Neural progenitor cell (in vitro differentiated cells): ENCODE measurements at places on chromosomes 1 and 21. TPM values are rescaled to one million over a fixed set of nuclear protein-coding genes. Genes with fewer than 3 reads are reported as not detected.

DNA sequence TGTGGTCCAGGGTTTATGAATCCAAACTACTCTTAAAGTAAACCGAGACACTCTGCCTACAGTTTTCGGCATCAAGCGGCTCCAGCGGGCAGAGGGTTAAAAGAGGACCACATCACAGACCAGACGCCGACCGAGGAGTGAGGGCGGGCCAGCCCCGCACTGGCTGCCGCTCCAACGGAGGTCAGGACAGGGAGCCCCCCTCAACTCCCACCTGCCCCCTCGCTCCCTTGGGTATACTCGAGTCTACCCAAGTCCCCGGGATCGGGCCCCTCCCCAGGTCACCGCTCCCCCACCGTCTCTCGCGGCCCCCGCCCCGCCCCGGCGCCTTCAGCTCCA, 312 bp downstream of the ARNT start:
- no peak for DNase-seq
- peak overlapping the region; percentile 89 for H3K4me3 ChIP-seq
- H3K27ac ChIP-seq = peak overlapping the region; percentile 87
- H3K4me1 ChIP-seq = peaks cover 12% of the 10 kb centered on the region
- no peaks in the 10 kb centered on the region for H3K36me3 ChIP-seq

TNNT2 gene
- total RNA-seq = 3.1 and 13.2 TPM in 2 replicates

- H3K27ac ChIP-seq = no peak overlapping the region
- H3K36me3 ChIP-seq = no peaks in the 10 kb centered on the region
- no peak overlapping the region for H3K4me3 ChIP-seq
- no peaks in the 10 kb centered on the region for H3K27me3 ChIP-seq
- peaks cover 9% of the 10 kb centered on the region for H3K4me1 ChIP-seq
Observed at GRCh38 chr1:44827197-44828002, 15.7 kb downstream of the PTCH2 start.

DNA sequence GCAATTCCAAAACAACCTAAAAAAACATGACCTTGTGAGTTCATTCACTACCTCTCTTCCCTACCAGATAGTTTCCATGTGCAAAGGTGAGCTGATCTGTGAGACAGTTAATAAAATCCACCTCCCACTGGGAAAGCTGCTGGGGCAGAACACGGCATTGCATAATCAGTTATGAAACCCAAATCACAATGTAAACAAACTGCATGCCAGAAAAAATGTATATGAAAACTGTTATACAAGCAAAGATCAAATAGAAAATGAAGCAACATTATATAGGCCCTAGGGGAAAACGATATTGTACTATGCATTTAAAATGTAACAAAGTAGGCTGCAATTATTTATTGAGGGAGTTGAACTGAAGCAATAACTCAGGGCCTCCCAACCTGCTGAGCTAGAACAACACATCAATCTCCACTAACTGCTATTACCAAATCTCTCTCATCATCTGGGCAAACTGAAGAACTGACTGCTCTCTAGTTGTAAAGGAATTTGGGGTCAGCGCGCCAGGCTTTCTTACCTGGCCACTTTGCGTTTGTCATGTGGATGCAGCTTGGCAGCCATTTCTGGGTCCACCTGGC, 31.0 kb downstream of the TRIT1 start:
- H3K36me3 ChIP-seq = no peaks in the 10 kb centered on the region
- H3K27me3 ChIP-seq = no peaks in the 10 kb centered on the region
- DNase-seq = no peak
- H3K4me1 ChIP-seq = no peaks in the 10 kb centered on the region

DNA sequence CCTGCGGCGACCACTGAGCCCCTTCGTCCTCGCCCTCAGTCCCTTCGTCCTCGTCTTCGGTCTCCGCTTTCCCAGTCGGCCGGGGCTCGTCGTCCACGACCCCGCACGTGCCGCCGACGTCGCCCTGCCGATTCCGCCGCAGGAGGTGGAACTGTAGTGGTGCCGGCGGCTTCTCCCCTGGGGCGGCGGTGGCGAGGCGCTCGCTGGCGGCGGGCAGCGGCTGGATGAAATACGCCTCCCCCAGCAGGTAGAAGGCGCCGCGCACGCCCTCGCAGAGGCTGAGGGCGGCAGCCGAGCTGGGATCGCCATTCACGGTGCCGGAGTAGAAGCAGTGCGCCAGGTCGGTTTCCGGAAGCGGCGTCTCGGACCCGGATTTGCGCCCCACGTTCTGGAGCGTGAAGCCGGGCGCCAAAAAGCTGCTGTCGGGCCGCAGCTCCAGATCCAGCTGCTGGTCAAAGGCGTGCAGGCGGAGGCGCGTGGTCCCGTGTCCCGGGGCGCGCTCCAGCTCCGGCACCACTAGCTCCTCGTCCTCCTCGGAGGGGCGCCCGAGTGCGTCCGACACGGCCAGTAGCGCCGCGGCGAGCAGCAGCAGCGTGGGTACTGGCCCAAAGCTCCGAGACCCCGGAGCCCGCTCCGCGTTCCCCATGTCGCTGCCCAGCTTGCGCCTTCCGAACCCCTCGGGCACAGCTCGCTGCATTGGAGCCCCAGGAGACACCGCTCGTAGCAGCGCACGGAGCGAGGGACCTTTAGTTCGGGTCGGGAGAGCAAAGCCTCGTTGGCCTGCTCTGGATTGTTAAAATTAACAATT, 747 bp downstream of the ADAMTS1 start:
- peaks cover 6% of the 10 kb centered on the region for H3K36me3 ChIP-seq
- peak overlapping the region; percentile 72 for H3K4me3 ChIP-seq
- DNase-seq = peak; percentile 74
- peaks cover 10% of the 10 kb centered on the region for H3K4me1 ChIP-seq

- no peak overlapping the region for H3K27ac ChIP-seq
- no peak for DNase-seq
- no peaks in the 10 kb centered on the region for H3K27me3 ChIP-seq
- H3K4me3 ChIP-seq = no peak overlapping the region
- no peaks in the 10 kb centered on the region for H3K36me3 ChIP-seq
Observed at GRCh38 chr1:208782186-208782585, 538.0 kb upstream of the PLXNA2 start.

- no peaks in the 10 kb centered on the region for H3K36me3 ChIP-seq
- H3K27ac ChIP-seq = no peak overlapping the region
- H3K4me1 ChIP-seq = no peaks in the 10 kb centered on the region
- no peaks in the 10 kb centered on the region for H3K27me3 ChIP-seq
- no peak for DNase-seq
Observed at GRCh38 chr1:145690587-145691558, 16.3 kb downstream of the PDZK1 start.

- no peaks in the 10 kb centered on the region for H3K4me1 ChIP-seq
- H3K4me3 ChIP-seq = no peak overlapping the region
- H3K27me3 ChIP-seq = no peaks in the 10 kb centered on the region
- no peaks in the 10 kb centered on the region for H3K36me3 ChIP-seq
Observed at GRCh38 chr21:34630536-34631143, 15.7 kb upstream of the RCAN1 start.

DNA sequence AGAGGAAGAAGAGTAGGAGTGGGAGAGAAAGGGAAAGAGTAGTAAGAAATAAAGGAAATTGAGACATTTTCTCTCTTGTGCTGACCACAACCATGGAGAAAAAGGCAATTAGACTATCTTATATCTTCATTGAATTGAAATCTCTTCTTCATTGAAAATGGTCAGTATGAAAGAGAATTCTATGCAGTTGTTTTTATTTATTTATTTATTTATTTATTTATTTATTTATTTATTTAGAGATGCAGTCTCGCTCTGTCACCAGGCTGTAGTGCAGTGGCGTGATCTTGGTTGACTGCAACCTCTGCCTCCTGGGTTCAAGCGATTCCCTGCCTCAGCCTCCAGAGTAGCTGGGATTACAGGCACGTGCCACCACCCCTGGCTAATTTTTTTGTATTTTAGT, 447.1 kb downstream of the PTPRC start:
- no peak overlapping the region for H3K27ac ChIP-seq
- H3K36me3 ChIP-seq = no peaks in the 10 kb centered on the region
- H3K4me3 ChIP-seq = no peak overlapping the region
- no peaks in the 10 kb centered on the region for H3K27me3 ChIP-seq

MROH7 gene
- total RNA-seq = 0.21 and 0.34 TPM in 2 replicates

GRCh38 chr1:147223740-147224615, 1.2 kb downstream of the FMO5 start:
- no peaks in the 10 kb centered on the region for H3K4me1 ChIP-seq
- no peak overlapping the region for H3K4me3 ChIP-seq
- no peaks in the 10 kb centered on the region for H3K36me3 ChIP-seq
- H3K27ac ChIP-seq = no peak overlapping the region
- H3K27me3 ChIP-seq = peaks cover 30% of the 10 kb centered on the region

GRCh38 chr1:225813214-225813964, 3.5 kb downstream of the EPHX1 start:
- no peak overlapping the region for H3K4me3 ChIP-seq
- peaks cover 33% of the 10 kb centered on the region for H3K27me3 ChIP-seq
- no peak overlapping the region for H3K27ac ChIP-seq
- DNase-seq = peak; percentile 37
- H3K36me3 ChIP-seq = no peaks in the 10 kb centered on the region

DNA sequence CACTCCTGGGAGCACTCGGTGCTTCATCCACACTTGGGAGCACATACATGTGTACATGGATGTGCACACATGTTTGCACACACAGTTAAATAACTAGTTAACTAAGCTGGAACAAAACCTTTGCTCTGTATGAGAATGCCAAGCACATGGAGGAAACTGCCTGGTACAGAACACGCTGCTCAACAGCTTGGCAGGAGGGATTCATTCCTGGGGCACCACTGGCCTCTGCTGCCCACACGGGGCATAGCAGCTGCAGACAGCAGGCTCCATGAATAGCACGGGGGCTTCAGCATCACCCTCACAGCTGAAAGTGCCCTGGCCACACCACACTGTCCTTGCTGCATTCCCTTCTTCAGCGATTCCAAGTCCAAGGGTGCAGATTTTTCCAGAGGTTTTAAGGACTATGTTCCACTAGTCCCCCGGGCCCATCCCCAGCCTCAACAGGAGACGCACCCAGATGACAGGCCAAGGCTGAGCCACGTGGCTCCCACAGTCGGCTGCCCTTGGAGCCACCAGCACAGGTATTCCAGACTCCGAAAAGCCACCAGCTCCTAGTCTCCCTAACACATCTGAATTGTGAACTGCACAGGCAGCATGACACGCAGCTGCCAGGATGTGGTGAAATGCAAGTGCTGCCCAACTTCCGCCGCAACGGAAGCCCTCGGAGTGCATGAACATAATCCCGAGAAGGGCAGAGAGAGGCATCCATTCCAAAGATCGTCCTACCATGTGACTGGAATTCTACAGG, 16.9 kb downstream of the NPHP4 start:
- no peaks in the 10 kb centered on the region for H3K27me3 ChIP-seq
- no peak overlapping the region for H3K4me3 ChIP-seq
- H3K36me3 ChIP-seq = no peaks in the 10 kb centered on the region
- no peak overlapping the region for H3K27ac ChIP-seq
- peak; percentile 67 for DNase-seq

- no peaks in the 10 kb centered on the region for H3K27me3 ChIP-seq
- peaks cover 61% of the 10 kb centered on the region for H3K4me1 ChIP-seq
- H3K4me3 ChIP-seq = no peak overlapping the region
- DNase-seq = no peak
Observed at GRCh38 chr1:226656601-226657277, 82.3 kb downstream of the ITPKB start.

DNA sequence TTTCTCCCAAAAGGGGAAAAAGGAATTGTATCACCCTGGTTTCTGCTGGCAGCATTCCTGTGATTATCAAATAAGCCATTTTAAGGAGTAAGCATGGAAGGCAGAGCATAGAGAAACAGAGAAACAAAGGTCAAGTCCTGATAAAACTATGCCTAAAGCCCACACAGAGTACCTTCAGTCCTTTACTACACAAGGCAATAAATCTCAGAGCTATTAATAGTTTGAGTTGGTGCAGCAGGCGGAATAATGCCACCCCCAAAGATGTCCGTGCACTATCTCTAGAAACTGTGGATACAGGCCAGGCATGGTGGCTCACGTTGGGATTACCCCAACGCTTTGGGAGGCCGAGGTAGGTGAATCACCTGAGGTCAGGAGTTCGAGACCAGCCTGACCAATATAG, 58.1 kb upstream of the ZBTB40 start:
- DNase-seq = no peak
- H3K4me1 ChIP-seq = no peaks in the 10 kb centered on the region
- H3K36me3 ChIP-seq = no peaks in the 10 kb centered on the region
- H3K4me3 ChIP-seq = no peak overlapping the region

DNA sequence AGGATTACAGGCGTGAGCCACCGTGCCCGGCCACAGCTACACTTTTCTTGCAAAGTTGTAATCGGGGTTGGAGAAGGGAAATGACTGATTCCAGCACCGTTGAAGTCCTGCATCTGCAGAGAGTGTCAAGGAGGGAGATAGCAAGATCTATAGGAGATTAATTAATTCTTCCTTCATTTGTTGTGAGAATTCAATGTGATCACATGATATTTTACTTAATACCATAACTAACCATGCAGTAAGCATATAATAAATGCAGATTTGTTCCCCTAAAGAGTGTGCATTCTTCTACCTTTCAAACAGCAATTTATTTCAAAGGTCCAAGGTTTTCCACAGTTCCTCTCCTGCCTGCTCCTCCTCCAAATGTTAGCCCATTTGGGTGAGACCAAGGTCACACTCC, 204.5 kb downstream of the GREM2 start:
- no peak overlapping the region for H3K27ac ChIP-seq
- no peaks in the 10 kb centered on the region for H3K27me3 ChIP-seq
- DNase-seq = no peak
- H3K4me1 ChIP-seq = no peaks in the 10 kb centered on the region

DNA sequence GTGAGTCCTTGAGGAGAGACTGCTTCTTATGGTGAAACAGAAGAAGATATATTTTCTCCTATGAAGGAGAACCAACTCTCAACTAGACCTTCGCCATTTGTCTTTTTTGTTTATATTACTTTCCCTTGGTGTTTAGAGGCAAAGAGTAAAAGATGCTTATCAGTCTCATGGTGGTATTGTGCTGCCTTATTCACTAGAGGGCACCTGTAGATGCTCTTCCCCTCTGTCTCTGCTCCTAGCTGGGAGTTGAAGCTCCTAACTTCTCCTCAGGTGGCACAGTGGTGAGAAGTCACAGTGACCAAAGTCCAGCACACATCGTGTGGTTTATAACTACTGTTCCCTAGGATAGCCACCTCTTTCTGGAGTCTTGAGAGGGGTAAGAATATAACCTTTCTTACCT, 1359.6 kb downstream of the PLA2G4A start:
- no peak for DNase-seq
- no peaks in the 10 kb centered on the region for H3K27me3 ChIP-seq
- no peaks in the 10 kb centered on the region for H3K4me1 ChIP-seq
- H3K27ac ChIP-seq = no peak overlapping the region
- no peaks in the 10 kb centered on the region for H3K36me3 ChIP-seq
- no peak overlapping the region for H3K4me3 ChIP-seq

GRCh38 chr21:45550522-45551210, 8.4 kb upstream of the SLC19A1 start:
- DNase-seq = no peak
- peaks cover 3% of the 10 kb centered on the region for H3K4me1 ChIP-seq
- H3K36me3 ChIP-seq = no peaks in the 10 kb centered on the region
- H3K27me3 ChIP-seq = peaks cover 5% of the 10 kb centered on the region

DNA sequence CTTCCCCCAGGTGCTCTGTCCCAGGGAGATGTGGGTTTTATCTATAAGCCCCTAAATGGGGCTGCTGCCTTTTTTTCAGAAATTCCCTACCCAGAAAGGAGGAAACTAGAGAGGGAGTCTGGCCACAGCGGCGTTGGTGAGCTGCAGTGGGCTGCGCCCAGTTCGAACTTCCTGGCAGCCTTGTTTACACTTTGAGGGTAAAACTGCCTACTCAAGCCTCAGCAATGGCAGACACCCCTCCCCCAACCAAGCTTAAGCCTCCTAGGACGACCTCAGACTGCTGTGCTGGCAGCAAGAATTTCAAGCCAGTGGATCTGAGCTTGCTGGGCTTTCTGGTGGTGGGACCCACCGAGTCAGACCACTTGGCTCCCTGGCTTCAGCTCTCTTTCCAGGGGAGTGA, 46.2 kb upstream of the PAPPA2 start:
- no peaks in the 10 kb centered on the region for H3K27me3 ChIP-seq
- H3K27ac ChIP-seq = no peak overlapping the region
- no peaks in the 10 kb centered on the region for H3K36me3 ChIP-seq

C1orf167 gene
- 0.22 TPM in 1 of 2 replicates, not detected in the other for total RNA-seq

MYOG gene
- total RNA-seq = not detected in 2 replicates

NUF2 gene
- 79.4 and 134 TPM in 2 replicates for total RNA-seq
